Renal pelvis (tissue), 12 donors: ENCODE measurements at places on chromosomes 2 and 18.
A peak's percentile ranks its signal among the peaks of the same experiment; 100 is the strongest.

- DNase-seq = no peak
Measured at GRCh38 chr2:240437861-240438809, 2.7 kb downstream of the GPC1 start.

GRCh38 chr2:43752302-43752701, 21.5 kb upstream of the DYNC2LI1 start:
- DNase-seq = no peak

DNA sequence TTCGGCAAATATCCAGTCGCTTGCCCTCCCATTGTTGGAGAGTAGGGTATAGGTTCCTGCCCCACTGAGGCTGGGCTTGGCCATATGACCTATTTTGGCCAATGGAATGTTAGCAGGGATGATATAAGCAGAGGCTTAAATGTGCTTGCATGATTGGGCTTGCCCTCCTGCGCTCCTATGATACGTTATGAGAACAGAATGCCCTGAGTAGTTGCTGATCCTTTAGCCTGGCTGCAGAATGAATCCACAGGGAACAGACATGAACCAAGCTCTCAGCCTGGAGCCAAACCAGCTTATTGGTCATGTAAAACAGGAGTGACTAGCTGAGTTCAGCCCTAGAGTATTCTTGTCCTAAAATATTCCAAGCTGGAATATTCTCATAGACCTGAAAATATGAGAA, 34.8 kb upstream of the IMP4 start:
- no peak for DNase-seq

DNA sequence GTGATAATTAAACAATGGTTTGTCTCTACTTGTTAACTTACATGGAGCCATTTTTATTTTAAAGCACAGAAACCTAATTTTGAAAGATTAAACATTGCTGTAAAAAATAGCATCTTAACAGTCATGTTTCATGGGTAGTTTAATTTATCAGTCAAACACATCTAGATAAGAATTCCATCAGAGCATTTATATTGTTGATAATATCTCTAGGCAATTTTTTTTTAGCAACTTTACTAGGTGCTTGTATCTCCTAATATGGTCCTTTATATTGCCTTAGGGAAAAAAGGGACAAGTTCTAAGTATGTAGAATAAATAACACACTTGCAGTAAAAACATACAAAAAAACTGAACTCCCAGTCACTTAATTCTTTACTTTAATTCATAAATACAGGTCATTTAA, 863 bp downstream of the CSRNP3 start:
- no peak for DNase-seq

DNA sequence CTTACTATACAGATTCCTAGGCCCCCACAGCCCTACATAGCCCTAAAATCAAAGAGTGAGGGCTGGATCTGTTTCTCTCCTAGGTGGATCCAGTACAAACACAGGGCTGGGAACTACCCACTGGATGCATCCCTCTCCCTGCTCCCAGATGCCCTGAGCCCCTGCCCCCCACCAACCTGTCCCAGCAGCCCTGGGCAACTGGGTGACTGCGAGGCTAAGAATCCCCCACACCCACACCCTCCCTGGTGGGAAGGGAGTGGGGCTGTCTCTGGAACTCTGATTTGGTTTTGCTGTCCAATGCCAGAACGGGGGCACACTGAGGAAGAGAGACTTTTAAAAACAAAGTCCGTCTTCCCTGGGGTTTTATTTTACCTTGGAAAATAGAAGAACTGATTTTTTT, 113.1 kb downstream of the SMAD7 start:
- DNase-seq = no peak

DNA sequence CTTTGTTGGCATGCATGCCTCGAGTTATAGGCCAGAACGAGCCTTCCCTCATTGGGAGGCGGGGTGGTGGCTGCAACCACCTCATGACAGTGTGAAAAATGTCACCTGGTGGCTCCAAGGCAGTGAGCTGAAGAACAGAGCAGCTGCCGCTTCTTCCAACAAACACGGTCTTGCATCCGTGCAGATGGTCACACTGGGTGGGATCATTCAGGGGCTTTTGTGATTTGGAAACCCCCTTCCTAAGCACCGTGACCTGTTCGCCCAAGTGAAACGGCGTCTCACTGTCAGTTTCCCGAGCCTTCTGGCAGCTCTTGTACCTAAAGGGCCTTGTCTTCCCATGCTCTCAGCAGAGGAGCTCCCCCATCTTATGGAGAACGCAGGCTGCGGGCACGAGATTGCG, 159.7 kb downstream of the NAPG start:
- DNase-seq = no peak

GRCh38 chr2:241656190-241656741, 18.8 kb downstream of the ATG4B start:
- DNase-seq = no peak

DNA sequence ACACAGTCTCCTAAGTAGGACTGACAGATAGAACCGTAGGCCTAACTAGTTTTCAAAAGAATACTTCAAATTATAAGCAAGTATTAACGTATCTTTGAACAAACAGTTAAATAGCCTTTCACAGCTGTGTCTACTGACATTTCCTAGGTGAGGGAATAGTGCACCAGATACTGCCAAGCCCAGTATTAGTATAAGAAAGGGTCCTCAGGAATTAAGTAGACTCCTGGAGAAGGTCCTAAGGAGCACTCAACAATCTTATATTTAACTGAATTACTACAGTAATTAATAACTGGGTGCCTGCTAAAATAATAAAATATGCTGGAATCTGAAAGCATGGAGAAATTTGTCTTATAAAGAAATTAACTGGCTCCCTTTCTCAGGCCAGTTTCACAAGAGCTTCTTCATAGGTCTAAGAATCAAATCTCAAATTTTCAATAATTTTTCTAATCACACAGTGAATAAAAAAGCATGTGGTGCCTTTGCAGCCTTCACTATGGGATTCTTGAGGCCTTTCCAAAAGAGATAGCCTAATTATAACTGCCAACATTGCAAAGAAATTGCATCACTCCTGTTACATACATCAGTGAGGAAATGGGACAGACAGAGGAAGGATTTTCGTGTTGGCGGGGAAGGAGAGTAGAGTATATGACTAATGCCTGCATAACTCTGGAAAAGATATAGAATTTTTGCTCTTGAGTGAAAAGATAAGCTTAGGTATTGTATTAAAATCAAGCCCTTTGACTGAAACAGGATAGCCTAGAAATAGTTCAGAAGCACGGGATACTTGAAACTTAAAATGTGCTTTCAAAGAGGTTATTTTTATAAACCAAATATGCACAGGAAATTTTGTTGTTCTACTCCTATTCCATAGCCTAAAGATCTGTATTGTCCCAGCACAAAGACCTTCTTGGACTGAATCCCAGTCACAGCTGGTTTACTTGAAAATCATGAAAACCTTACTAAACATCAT, 228.6 kb upstream of the STK17B start:
- DNase-seq = no peak

GRCh38 chr18:38473535-38473934, 907.9 kb upstream of the CELF4 start:
- DNase-seq = no peak

GRCh38 chr2:173048522-173048896, 27.1 kb upstream of the MAP3K20 start:
- DNase-seq = no peak

DNA sequence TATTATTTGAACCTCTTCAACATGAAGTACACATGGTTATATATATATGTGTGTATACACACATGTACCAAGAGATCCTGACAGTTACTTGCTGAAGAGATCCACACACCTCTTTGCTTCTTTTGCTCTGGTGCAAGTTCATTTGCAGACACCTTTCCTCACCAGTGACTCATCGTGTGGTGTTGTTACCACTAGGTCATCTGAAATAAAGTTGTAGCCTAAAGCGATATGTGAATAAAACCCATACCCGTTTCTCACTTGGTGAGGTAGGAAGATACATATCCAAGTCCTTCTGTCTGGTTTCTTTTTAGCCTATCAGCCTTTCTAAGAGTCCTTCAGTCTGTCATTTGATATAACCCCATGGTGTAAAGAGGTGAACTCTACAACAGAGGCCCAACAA, 379.4 kb upstream of the RAB12 start:
- no peak for DNase-seq

DNA sequence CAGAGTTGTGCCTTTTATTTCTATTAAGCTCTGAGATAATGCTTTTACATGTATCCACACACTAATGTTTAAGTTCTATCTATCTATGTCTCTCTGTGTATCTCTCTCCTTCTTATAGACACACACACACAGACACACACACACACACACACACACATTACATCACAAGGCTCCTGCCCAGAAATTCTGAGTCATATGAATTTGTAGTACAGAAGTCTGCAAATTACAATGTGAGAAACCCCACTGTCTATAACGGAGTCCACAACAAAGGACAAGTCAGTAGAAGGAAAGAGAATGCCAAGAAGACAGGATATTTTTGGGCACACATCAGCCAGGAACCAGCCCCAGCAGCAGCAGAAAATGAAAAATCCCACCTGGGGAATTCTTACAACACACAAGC, 142.4 kb downstream of the EN1 start:
- no peak for DNase-seq

DNA sequence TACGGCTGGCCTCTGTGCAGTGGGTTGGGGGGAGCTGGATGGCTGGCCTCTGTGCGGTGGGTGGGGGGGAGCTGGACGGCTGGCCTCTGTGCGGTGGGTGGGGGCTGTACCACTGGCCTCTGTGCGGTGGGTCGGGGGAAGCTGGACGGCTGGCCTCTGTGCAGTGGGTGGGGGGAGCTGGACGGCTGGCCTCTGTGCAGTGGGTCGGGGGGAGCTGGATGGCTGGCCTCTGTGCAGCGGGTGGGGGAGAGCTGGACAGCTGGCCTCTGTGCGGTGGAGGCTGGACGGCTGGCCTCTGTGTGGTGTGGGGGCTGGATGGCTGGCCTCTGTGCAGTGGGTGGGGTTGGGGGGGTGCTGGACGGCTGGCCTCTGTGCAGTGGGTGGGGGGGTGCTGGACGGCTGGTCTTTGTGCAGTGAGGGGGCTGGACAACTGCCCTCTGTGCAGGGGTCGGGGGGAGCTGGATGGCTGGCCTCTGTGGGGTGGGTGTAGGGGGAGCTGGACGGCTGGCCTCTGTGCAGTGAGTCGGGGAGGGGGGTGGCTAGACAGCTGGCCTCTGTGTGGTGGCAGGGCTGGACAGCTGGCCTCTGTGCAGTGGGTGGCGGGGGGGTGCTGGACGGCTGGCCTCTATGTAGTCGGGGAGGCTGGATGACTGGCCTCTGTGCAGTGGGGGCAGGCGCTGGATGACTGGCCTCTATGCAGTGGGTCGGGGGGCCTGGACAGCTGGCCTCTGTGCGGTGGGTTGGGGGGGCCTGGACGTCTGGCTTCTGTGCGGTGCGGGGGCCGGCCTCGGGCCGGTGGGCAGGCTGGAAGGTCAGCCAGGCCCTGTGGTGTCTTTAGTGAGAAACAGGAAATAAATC, 31.9 kb downstream of the NFATC1 start:
- DNase-seq = no peak

GRCh38 chr2:60569680-60570111, 16.2 kb upstream of the BCL11A start:
- DNase-seq = no peak

DNA sequence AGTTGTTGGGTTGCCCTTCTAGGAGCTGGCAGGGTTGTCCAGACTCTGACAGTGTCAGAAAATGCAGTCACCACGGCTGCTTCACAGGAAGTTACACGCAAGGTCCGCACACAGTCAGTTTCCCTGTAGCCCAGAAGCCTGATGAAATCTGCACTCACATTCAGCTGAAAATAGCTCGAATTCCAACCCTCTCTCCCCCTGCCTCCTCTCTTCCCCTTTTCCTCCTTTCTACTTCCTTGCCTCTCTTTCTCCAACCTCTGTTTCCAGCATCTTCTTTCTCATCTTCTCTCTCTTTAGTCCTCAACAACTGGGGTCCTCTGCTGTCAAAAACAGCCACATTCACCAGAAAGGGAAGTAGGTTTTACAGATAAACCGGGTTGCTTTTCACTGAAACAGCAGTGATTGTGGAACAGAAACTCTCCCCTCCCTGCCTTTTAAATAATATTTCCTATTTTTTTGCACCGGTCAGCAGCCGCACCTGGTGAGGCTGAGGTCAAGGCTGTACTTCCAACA, 69.3 kb downstream of the BCL11A start:
- no peak for DNase-seq

DNA sequence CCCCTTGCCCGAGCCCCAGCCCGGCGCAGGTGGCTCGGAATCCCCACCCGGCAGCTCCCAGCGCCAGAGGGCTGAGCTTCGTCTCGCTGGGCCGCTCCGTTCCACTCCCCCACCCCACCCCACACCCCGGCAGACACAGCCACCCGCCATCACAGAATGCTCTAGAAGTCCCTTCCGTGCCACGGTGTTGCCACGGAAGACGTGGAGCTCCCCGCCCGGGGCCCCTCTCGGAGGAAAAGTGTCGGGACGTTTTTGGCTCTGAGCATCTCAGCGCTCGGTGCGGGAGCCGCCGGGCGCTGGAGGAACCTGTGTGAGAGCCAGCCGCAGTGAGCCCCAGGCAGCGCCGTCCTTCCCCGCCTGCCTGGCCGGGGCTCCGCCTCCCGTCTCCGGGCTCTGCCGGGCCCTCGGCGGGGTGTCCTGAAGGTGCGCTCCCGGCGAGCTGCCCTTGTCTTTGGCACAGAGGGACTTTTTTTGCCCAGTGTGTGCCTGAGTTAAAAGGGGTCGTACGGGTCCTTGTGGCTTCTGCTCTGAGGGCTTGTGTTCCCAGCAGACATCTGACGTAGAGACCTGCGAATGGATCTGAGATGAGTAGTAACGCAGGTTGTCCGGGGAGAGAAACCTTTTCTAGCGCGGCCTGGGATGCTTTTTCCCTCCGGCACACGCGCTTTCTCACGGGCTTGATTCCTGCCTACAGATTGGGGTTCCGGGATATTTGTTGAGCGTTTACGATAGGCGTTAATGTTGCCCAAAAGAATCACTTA, 1.8 kb downstream of the ZCCHC2 start:
- DNase-seq = peak; percentile 48

- DNase-seq = no peak
Measured at GRCh38 chr2:166485558-166486178, 8.4 kb downstream of the SCN7A start.

DNA sequence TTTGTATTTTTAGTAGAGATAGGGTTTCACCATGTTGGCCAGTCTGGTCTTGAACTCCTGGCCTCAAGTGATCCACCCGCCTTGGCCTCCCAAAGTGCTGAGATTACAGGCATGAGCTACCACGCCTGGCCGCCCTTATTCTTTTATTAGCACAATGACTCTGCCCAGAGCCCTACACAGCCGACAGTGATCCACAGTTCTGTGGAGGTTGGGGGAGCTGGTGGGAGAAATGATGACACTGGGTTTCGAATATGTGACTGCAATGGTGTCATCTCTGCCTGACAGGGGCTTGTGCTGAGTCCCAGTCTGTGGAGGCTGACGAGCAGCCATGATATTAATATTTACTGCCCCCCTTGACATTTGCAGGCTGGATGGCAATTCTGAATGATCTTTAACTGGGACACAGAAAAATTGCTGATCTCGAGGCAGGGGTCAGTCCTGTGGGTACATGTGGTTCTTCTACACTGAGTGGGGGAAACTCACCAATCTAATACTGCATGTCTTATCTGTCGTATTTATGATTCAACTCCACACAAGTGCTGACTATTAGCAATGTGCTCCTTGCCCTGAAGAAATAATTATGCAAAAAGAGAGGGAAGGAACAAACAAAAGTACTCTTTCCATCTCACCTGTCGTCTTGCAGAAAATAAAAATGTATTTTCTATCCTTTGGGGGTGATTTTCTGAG, 6.3 kb upstream of the CTAGE1 start:
- DNase-seq = no peak
